ENCODE measurements at places on chromosomes 4 and X.

DNA sequence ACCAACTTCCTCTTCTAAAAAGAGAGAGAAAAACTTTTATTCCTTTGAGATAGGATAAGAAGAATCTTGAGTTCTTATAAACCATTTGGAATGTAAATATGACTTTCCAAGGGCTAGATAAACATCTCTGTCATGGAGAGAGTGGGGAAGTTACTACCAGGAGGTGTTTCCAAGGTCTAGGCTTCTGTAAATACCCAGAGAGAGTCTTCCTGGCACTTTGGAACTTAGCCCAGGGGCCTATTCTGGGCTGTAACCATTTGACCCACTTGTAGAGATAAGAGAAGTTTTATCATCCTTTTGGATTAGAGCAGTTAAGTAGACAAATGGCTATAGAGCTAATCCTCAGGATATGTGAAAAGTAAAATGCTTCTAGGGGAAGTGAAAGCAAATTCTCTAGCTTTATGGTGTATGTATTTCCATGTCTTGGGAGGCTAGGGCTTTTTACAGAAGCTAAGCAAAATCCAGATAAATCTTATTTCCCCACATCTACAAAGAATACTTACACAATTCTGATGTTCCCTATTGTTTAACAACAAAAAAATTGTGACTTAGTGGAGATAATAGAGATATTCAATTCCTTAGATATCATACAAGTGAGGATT is 51.1 kb downstream of the MCUB start:
- DNase-seq, result no peak

- DNase-seq, result no peak
Measured at GRCh38 chr4:178306565-178306964, 864.3 kb upstream of the AGA start.

DNA sequence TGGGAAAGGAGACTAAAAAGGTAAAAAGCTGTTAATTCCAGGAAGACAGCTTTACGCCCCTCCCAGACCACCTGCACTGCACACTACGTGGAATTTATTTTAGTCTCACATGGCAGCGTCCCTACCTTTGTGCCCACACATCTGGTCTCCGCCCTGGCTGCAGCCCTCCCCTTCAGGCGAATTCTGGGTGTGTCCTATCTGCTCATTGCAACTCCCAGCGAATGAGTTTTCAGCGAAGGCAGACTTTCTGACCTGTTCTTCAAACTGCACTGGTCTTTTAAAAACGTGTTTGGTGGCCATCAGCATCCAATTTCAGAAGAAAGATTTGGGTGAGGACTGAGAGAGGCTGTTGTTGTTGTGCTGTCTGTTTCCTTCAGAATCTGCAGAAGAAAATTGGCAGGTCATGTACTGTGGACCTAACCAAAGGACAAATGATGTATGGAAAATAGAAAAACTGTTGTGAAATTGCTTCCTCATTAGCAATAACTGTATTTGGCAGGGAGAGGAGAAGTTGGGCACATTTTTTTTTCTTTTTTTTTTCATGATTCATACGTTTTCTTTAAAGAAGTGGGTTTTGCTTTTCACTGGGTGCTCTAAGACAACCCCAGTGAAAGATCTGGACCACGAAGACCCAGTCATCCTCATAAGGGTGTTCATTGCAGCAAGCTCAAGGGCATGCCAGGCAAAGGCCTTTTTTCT is 4.2 kb downstream of the TLR8 start:
- DNase-seq, result no peak

- no peak for DNase-seq
Measured at GRCh38 chr4:175308236-175308635, 390.1 kb downstream of the ADAM29 start.

DNA sequence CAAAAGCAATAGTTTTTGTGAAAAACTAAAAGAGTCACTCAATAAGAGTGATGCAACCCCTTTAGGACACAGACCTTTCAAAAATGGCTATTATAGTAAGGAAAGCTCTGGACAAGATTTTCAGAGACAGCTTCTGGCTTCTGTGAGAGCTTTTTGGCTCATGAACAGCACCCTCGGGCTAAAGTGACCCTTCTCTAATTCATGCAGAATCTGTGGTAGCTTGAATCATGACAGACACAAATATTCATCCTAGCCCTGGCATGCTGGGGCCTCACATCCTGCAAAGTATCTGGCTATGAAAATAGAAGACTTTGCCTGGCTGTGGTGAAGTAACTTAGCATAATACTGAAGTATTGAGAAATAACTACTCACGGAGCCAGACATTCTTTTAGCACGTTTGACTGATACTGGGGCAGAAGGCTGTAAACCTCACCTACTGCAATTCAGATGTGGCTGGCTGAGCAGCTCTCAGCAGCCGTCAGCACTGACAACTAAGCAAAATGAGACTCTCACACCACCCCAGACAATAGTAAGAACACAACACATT is 327.3 kb downstream of the MAPK10 start:
- no peak for DNase-seq
